Activated CD4-positive, alpha-beta memory T cell treated with anti-CD3 and anti-CD28 coated beads, Interleukin-2, amount 10 ng/mL, durations not matched to agents 7 days and 5 days (primary cell): ENCODE measurements at places on chromosomes 16 and 17. TPM values are rescaled to one million over a fixed set of nuclear protein-coding genes. Genes with fewer than 3 reads are reported as not detected.

CACNG1 gene
- not detected for total RNA-seq

ANKFN1 gene
- not detected for total RNA-seq

NLRC3 gene
- 95.4 TPM for total RNA-seq

STAT5B gene
- total RNA-seq = 171 TPM

GRCh38 chr17:82072827-82073226, 7.2 kb upstream of the DUS1L start:
- no peaks in the 10 kb centered on the region for H3K36me3 ChIP-seq
- H3K27ac ChIP-seq = no peak overlapping the region
- peaks cover 4% of the 10 kb centered on the region for H3K27me3 ChIP-seq

GRCh38 chr16:4852221-4852872, 5.1 kb downstream of the UBN1 start:
- peak overlapping the region; percentile 6 for H3K27ac ChIP-seq
- no peak for DNase-seq
- no peak overlapping the region for H3K4me3 ChIP-seq

GRCh38 chr17:66790501-66791061, 44.3 kb upstream of the CACNG5 start:
- H3K27ac ChIP-seq = no peak overlapping the region
- no peaks in the 10 kb centered on the region for H3K27me3 ChIP-seq
- no peak for DNase-seq
- no peaks in the 10 kb centered on the region for H3K4me1 ChIP-seq
- no peak overlapping the region for H3K4me3 ChIP-seq

DNA sequence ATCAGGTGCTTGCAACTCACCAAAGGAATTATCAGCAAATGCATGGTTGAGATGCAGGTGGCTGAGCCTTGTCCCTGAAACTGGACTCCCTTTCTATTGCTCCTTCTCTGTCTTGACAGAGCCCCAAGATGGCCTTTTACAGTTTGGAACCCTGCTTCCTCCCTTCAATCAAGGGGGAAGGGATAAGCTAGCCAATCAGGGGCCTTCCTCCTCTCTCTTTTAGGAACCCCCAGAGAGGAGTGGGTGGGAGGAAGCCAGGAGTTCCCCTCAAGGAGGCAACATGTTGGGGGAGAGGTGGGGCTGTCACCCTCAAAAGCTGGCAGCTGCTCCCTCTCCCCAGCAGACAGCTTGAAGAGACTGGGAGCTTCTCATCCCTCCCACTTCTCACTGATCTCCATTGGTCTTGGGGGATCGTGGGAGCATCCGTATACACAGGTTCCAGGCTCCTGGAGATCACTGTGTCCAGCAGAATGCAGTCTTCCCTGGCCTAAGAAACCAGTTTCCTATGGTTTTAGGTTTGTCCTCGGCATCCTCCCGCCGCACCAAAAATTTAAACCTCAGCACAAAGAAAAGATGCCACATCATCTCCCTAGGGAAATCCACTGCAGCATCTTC, 7.2 kb downstream of the RASL10B start:
- H3K4me1 ChIP-seq = peaks cover 6% of the 10 kb centered on the region
- peaks cover 32% of the 10 kb centered on the region for H3K27me3 ChIP-seq
- no peaks in the 10 kb centered on the region for H3K36me3 ChIP-seq
- H3K27ac ChIP-seq = no peak overlapping the region
- no peak for DNase-seq

DNA sequence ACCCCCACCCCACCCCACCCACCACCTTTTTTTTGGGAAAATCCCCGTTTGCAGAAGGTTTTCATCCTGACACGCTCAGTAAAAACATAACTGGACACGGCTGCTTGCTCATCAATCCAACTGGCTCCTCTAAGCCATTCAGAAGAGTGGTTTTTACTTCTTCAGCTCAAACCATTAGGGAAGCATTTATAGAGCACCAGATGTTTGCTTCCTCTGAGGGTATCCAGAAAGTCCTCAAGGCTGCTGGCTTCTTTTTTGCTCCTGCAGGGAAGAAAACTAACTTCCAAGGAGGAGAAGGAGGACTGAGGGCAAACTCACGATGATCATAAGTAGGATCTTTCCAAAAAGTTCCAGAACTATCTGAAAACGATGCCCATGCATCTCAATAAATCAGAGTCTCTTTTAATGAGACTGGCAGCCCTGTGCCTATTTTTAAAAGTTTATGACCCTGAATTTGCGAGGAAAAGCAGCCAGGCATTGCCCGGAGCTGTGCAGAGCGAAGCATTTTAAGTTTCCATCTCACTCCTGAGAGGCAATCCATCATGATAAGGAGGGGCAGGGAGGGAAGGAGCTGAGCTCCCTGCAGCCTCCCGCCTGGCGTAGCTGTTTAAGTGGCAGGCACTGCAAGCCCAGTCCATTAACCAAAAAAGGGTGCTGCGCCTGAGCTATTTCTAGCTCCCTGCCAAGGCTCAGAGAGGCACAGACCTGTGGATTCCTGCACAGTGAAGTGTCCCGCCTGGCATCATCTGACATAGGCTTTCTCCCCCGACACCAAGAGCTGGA, 146.3 kb upstream of the FOXF1 start:
- no peaks in the 10 kb centered on the region for H3K4me1 ChIP-seq
- peaks cover 2% of the 10 kb centered on the region for H3K27me3 ChIP-seq
- H3K4me3 ChIP-seq = no peak overlapping the region
- H3K27ac ChIP-seq = no peak overlapping the region
- H3K36me3 ChIP-seq = no peaks in the 10 kb centered on the region

DNA sequence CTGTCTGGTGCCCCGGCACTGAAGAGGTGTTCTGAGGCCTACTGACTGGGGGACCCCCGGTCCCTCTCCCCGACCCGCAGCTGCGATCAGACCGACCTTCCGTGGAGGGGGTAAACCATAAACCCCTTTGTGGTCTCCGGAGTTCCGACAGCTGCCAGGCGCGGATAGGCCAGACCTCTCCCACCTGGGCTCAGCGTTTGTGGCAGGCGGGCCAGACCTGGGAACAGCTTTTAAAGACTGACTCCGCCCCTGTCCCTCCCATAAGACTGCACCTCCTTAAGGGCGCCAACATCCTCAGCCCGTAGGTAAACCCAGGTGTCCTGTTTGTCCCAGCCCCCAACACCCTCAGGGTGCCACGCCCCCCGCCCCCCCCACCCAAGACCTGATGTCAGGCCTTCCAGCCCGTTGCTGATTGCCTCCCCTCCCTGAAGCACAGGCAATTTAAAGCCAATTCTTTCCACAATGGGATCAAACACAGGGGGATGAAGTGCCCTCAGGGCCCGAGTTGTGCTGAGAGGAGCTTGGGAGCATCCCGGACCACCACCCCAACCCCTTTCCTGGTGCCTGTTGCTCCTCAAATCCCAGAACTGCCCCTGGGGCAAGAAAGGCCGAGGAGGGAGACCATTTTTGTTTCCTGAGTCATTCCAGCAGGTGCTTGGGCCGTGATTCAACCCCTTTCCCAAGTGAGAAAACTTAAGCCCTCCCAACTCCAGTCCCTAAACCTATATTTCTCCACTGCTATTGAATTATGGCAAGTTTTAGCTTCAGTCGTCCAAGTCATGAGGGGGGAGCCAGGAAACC, at the start of gene SOX15:
TSS of gene SOX15 (minus strand) at position 204 of the 801 bp plus-strand sequence. CDS start 418 bp downstream, outside the sequence.
- peaks cover 61% of the 10 kb centered on the region for H3K36me3 ChIP-seq
- H3K4me1 ChIP-seq = peaks cover 16% of the 10 kb centered on the region
- H3K27ac ChIP-seq = peak within 1 kb of the TSS; percentile 26
- H3K27me3 ChIP-seq = no peaks in the 10 kb centered on the region
- no peak within 1 kb of the TSS for H3K4me3 ChIP-seq

DNA sequence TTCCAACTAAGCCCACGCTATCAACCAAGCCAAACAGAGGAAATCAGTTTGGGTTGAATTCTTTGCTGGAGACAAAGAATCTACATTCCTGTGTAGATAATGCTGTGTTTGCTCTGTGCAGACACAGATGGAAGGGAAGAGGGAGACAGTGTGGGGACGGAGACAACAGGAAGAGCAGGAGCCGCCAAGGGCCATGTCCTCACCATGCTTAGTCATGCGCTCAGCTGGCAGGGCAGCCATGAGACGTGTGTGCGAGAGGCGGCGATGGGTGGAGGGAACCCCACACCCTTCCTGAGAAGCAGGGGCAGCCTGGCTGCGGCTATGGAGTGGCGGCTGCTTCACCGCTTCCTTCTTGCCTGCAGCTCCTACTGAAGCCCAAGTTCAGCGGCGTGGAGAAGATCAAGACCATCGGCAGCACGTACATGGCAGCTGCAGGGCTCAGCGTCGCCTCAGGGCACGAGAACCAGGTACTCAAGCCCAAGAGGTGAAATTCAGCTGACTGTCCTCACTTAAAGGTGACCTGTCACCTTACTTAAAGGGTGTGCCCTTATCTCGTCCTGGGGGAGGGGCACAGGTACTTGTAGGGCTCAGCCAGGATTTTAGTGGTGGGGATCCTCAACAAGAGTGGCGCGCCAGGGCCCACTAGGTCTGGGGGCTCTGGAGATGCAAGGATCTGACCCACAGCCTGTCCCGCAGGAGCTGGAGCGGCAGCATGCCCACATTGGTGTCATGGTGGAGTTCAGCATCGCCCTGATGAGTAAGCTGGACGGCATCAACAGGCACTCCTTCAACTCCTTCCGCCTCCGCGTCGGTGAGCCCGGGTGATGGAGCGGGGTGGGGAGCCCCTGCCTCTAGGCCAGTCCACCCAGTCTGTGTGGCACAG, 47.5 kb downstream of the ADCY7 start:
- H3K27ac ChIP-seq = peak overlapping the region; percentile 77
- H3K4me1 ChIP-seq = peaks cover 54% of the 10 kb centered on the region
- peaks cover 82% of the 10 kb centered on the region for H3K36me3 ChIP-seq
- H3K4me3 ChIP-seq = peak overlapping the region; percentile 22

GRCh38 chr17:40307001-40307730, 1.8 kb upstream of the RARA start:
- H3K27me3 ChIP-seq = no peaks in the 10 kb centered on the region
- no peak overlapping the region for H3K4me3 ChIP-seq
- peaks cover 20% of the 10 kb centered on the region for H3K36me3 ChIP-seq
- peaks cover 44% of the 10 kb centered on the region for H3K4me1 ChIP-seq
- no peak overlapping the region for H3K27ac ChIP-seq
- peak; percentile 23 for DNase-seq

DNA sequence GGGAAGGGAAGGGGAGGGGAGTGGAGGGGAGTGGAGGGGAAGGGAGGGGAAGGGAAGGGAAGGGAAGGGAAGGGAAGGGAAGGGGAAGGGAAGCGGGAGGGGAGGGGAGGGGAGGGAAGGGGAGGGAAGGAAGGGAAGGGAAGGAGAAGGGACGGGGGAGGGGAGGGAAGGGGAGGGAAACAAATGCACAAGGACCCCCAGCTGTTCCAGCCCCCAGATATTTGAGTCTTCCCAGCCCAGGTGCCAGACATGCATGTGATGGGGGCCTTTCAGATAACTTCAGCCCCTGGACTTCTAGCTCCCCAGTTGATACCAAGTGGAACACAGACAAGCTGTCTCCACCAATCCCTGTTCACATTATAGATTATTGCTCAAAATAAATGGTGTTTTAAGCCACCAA, 14.7 kb upstream of the KDM8 start:
- H3K27ac ChIP-seq = no peak overlapping the region
- no peak overlapping the region for H3K4me3 ChIP-seq
- H3K4me1 ChIP-seq = peaks cover 3% of the 10 kb centered on the region
- DNase-seq = no peak
- peaks cover 6% of the 10 kb centered on the region for H3K27me3 ChIP-seq

DNA sequence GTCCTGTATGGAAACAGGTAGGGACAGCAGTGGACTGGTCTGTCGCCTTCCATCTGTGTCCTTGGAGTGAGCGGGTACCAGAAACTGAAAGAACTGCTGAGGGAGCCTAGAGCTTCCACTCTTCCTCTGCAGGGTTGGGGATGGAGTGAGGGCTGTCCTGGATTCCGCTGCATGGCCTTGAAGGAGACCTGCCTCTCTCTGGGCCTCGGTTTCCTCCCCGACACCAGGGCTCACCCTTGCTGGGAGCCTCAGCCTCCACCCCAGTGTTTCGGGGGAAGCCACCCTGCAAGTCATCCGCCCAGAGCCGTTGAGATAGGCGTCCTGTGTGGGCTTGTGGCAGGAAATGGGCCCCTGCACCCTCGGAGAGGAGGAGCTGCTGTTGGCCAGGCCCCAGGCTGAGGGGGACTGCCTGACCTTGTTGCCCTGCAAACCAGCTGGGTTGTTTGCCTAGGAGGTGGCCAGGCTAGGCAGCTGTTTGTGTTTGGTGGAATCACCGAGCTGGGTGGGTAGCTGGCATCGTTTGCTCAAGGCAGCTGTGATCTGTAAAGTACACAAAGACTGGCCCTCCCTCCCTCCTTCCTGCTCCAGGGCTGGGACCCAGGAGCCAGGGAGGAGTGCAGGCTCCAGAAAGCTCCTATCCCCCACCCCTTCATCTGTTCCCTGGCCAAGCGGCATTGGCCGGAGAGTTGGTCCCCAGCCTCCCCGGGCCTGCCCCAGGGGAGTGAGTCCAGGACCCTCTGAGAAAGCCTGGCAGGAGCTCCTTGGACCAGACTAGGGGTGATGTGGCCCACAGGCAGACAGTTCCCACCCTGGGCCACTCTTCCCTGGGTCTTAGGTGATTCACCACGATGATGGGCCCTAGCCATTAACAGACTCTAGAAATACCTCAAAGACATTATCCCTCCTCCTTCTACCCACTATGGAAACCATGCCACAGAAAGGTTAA, 1.3 kb downstream of the RAB37 start:
- peaks cover 18% of the 10 kb centered on the region for H3K36me3 ChIP-seq
- peaks cover 5% of the 10 kb centered on the region for H3K27me3 ChIP-seq
- peak; percentile 92 for DNase-seq
- H3K4me3 ChIP-seq = peak overlapping the region; percentile 87

DNA sequence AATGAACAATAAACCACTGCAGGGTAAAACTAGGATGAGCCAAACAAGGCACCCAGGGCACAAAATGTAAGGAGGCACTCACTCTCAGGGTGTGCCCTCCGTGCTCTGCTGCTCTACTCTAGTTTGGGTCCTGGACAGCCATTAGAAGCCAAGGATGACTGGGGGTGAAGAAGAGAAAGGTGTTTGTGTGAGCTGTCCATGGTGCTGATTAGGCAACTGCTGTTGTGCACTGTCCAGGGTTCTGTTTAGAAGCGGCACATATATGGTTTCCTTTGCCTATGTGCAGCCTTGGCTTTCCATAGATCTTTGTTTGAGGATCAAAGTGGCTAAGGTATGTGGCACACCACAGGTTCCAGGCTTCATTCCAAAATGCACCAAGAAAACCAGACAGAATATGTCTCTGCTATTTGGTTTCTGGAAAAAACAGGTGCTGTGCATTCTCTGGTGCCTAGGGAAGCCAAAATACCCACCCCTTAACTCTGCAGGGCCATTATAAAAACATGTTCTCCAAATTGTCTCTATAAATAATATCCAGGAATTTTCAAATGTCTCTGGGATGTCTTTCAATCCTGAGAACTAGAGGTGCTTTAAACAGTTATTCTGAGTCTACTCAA, 123.5 kb downstream of the CBLN1 start:
- peak; percentile 17 for DNase-seq
- H3K36me3 ChIP-seq = no peaks in the 10 kb centered on the region
- no peak overlapping the region for H3K27ac ChIP-seq

GRCh38 chr17:57234061-57234738, 22.1 kb upstream of the MSI2 start:
- no peaks in the 10 kb centered on the region for H3K4me1 ChIP-seq
- no peak overlapping the region for H3K4me3 ChIP-seq
- no peak overlapping the region for H3K27ac ChIP-seq
- peaks cover 32% of the 10 kb centered on the region for H3K27me3 ChIP-seq

- no peak for DNase-seq
- H3K36me3 ChIP-seq = no peaks in the 10 kb centered on the region
- peaks cover 51% of the 10 kb centered on the region for H3K4me1 ChIP-seq
- peaks cover 2% of the 10 kb centered on the region for H3K27me3 ChIP-seq
- H3K27ac ChIP-seq = peak overlapping the region; percentile 92
Observed at GRCh38 chr17:73592501-73592961, 51.7 kb downstream of the SDK2 start.
